ENCODE measurements at places on chromosomes 6 and 20.

- no peak for DNase-seq
Measured at GRCh38 chr6:7239590-7239948, 73.4 kb downstream of the SSR1 start.

DNA sequence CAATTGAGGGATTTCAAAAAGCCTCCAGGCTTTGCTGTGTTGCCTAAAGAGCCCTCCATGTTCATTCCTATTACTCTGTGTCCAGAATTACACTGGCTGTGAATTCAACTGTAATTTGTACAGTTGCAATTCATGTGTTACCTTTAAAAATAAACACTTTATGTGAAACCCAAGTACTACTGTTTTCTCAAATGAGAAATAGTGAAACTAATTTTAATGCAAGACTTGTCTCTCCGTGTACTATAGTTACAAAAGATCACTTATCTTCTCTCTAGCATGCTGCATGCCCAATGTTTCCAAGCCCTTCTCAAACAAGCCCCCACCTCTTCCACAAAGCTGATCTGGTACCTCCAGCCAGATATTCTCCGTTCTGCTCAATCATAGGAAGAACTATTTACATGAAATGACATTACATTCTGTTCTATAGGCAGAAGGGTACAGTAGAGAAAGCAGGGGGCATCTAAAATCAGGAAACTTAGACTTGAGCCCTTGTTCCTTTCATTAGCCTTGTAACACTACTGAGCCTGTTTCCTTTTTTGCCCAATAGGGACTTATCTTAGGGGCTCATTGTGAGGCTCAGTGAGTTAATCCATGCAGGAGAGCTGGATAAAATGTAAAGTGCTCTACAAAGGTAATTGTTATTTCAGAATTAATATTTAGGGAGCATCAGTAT is 12.3 kb upstream of the COL9A1 start:
- no peak for DNase-seq

DNA sequence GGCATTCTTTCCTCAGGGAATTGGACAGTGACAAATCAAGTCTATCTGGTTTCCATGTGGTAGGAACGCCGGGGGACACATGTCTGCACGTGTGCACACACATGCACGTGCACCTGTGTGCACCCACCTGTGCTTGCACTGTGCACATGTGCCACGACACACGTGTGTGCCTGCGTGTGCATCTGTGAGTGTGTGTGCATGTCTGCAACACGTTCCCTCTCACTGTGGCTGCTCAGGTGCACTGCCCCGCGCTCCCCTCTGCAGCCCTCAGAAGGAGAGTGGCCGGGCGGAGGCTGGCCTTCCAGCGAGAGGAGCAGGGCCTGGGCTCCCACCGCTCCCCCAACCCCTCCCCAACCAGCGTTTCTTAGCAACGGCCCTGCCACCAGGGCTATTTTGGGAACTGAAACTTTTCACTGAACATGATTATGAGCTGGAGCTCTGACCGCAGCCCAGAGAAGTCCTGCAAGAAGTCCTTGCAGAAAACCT is 147.8 kb downstream of the PHACTR3 start:
- no peak for DNase-seq

GRCh38 chr20:47785854-47786764 is 828 bp upstream of the SULF2 start:
- DNase-seq = peak; percentile 56

DNA sequence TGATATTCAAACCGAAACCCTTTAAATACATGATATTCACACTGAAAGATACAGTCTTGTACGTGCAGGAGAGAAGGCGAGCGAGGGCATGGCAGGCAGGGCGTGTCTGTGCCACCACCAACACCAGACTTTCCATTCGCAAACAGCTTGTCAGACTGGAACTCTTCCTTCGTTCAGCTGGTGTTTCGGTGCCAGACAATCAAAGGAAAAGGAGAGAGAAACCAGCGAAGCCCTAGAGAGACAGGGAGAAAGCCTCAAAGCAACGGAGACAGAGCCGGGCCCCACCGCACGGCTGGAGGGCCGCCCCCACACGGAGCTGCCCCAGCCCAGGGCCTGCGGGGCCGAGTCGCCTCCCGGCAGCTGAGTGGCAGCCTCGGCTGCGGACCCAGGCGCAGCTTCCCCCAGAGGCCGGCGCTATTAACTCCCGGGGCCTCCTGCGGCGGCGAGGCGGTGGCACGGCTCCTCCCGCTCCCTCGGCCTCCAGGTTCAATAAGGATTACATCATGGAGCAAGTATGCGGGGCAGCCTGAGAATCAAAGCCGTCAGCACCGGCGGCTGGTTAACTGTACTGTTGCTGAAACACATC is 32.1 kb upstream of the NR2E1 start:
- DNase-seq = peak; percentile 75

DNA sequence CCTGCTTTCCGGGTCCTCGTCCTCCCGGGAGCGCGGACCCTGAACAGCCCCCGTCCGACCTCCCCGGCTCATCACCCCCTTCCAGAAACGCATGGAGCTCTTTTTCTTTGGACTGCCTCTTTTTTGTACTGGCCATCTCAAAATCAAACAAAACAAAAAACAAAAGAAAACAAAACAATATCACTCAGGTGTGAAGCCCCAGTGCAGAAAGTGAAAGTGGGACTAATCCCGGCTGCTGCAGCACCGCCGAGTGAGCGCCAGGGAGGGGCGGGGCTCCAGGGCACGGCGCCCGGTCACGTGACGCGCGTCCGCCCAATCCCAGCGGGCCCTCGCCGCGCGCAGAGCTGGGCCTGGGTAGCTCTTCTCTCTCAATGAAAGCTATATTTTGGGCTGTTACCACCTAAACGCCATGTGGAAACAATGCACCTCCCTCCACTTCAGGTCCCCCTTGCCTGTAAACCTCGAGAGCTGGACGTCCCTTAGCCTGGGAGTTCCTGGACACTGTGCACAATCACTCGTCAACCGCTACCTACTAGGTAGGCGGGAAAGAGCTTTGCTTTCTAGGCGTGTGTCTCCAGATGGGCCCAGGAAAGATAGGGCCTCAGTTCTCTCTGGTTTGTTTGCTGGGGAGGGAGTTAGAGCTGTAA is 93.7 kb upstream of the PRDM1 start:
- peak; percentile 90 for DNase-seq

- no peak for DNase-seq
Measured at GRCh38 chr20:46400828-46401477, 5.5 kb downstream of the ELMO2 start.

GRCh38 chr6:140533526-140533925 is 1159.1 kb upstream of the CITED2 start:
- no peak for DNase-seq

DNA sequence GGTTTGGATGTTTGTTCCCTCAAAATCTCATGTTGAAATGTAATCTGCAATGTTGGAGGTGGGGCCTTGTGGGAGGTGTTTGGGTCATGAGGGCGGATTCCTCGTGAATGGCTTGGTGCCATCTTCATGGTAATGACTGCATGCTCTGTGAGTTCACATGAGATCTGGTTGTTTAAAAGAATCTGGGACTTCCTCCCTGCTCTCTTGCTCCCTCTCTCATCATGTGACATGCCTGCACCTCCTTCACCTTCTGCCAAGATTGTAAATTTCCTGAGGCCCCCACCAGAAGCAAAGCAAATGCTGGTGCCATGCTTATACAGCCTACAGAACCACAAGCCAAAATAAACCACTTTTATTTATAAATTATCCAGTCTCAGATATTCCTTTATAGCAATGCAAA is 250.3 kb upstream of the PLN start:
- no peak for DNase-seq

DNA sequence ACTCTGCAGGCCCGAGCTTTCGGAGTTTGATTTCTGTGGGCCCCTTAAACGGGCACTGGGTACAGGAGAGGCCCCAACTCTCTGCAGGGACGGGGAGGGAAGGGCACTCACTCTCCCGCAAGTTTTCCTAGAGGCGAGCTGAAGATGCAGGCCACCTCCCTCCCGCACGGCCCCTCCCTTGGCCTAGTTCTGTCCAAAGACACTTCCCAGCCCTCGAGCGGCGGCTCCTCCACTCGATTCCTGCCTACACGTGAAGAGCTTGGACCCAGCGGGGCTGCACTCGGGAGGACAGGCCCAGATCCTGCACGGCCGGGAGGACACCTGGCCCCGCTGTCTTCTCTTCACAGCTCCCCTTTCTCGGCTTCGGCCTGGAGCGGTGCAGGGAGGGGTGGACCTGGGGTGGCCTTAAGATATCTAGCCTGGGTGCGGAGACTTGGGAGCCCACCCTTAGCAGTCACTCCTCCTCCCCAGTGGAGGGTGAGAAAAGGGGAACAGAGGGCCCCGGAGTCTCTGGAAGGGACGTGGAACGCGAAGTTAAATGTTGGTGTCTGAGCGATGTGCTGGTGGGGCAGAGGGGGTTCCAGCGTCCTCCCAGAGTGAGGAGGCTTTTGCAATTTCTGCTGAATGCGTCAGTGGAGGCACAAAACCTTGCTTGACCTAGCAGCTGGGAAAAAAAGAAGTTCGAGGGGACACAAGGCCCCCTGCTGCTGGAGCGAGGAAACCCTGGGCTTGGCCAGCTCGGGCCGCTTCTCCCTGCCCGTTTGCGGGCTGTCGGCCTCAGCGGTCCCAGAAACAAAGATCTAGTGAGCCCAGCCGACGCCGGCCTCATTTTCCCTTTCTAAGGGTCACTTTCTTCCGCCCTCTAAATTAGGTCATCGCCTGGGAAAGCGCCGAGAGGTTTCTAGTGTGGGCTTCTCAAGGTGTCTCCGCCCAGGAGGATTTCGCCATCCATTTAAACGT is 4.9 kb downstream of the OLIG3 start:
- DNase-seq = peak; percentile 52

DNA sequence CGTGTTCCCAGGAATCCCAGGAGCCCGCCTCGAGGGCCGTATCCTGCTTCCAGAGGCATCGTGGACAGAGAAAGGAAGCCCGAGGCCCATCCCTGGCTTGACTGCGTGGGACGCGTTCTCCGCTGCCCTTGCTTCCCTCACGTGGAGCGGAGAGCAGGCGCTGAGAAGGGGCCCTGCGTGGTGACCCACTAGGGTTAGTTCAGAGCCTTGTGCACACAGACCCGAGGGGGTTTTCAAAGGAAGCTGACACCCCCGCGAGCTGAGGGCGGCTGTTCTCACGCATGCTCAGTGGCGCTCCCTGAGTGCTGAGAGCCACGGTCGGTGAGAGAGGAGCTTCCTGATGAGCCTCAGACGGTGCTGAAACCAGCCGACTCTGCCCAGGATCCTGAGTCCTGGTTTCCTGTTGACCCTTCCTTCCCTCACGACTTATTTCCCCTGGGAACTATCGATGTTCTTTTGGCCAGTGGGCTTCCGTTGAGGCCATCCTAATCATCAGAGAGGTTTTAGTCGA is 28.9 kb upstream of the CCR6 start:
- DNase-seq = no peak

DNA sequence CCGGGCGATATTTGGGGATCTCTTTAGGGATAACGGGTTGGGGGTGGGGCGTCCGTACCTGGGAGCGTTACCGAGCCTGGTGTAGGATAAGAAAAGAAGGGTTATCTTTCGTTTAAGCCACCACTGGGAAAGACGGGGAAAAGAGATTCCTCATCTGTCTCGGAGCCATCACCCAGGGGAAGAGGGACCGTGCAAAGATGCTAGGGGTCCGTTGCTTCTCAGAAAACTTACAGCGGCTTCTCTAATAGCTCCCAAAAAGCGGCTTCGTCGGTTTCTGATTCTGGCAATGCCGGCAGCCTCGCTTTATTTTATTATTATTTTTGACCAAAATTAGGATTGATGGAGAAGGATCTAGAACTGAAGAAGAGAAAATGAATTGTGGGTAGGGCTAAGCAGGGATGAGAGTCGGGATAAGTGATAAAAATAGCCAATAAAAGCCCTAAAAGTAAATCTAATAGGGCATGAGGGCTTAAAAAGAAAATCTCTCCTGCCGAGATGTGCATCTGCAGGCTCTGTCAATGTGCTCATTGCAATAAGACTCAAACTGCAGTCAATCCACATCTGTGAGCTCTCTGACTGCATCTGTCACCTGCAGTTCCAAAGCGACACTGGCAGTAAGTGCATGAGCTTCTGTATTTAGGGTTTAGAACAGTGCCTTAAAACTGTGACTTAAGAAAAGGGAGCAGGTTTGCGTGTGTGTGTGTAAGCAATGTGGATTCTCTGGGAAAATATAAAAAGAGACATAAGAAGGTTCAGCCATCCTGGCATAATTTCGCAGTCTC is 801 bp downstream of the TBPL1 start:
- DNase-seq = no peak

GRCh38 chr6:28927846-28928245 is 4.1 kb upstream of the TRIM27 start:
- no peak for DNase-seq

Data from mesothelial cell of epicardium (in vitro differentiated cells).